Uterine smooth muscle cell (primary cell): ENCODE measurements at places on chromosomes 11 and 22. TPM values are rescaled to one million over a fixed set of nuclear protein-coding genes. Genes with fewer than 3 reads are reported as not detected.

APOA5 gene
- not detected in 2 replicates for total RNA-seq

PACS1 gene
- 25.8 and 34.7 TPM in 2 replicates for total RNA-seq

TSSC4 gene
- 54.0 and 65.4 TPM in 2 replicates for total RNA-seq

KLHL35 gene
- 1.7 and 2.2 TPM in 2 replicates for total RNA-seq

A4GALT gene
- total RNA-seq, result 1.8 and 6.6 TPM in 2 replicates

TRIM49 gene
- total RNA-seq, result not detected in 2 replicates

DNAJB7 gene
- total RNA-seq, result not detected in 2 replicates

SLC35C1 gene
- total RNA-seq, result 8.6 and 9.3 TPM in 2 replicates

NCR3LG1 gene
- 9.5 and 9.7 TPM in 2 replicates for total RNA-seq

CCDC89 gene
- total RNA-seq, result 4.0 and 7.9 TPM in 2 replicates

CACNA1I gene
- not detected in 2 replicates for total RNA-seq

CD248 gene
- 97.4 and 103 TPM in 2 replicates for total RNA-seq

SCGB1D2 gene
- not detected in 2 replicates for total RNA-seq

MRGPRF gene
- total RNA-seq, result 33.6 and 44.1 TPM in 2 replicates

SCN3B gene
- total RNA-seq, result under 0.01 and 0.12 TPM in 2 replicates

LGR4 gene
- total RNA-seq, result 9.8 and 11.0 TPM in 2 replicates

RIMBP3C gene
- 0.11 and 0.25 TPM in 2 replicates for total RNA-seq

RAB36 gene
- 4.8 and 5.6 TPM in 2 replicates for total RNA-seq

DEFB131B gene
- total RNA-seq, result not detected in 2 replicates

BATF2 gene
- 0.50 and 0.77 TPM in 2 replicates for total RNA-seq

HBG1 gene
- not detected in 2 replicates for total RNA-seq

TBX10 gene
- not detected in 2 replicates for total RNA-seq

SPON1 gene
- under 0.01 and 0.12 TPM in 2 replicates for total RNA-seq

HBD gene
- total RNA-seq, result 0.25 and 0.77 TPM in 2 replicates

KCNK4 gene
- not detected in 2 replicates for total RNA-seq

MRGPRX1 gene
- total RNA-seq, result not detected in 2 replicates

CRYBA4 gene
- not detected in 2 replicates for total RNA-seq

TBX1 gene
- 0.12 TPM in 1 of 2 replicates, not detected in the other for total RNA-seq

FXYD6 gene
- 0.22 and 0.37 TPM in 2 replicates for total RNA-seq

OR5B21 gene
- total RNA-seq, result not detected in 2 replicates

FBLN1 gene
- 94.1 and 164 TPM in 2 replicates for total RNA-seq
